ENCODE measurements at places on chromosomes 7 and 10. TPM values are rescaled to one million over a fixed set of nuclear protein-coding genes. Genes with fewer than 3 reads are reported as not detected.

The SP8 gene
- not detected for total RNA-seq

The TSPAN12 gene
- total RNA-seq = 33.4 TPM

The FAM24A gene
- total RNA-seq = not detected

The ACTR3C gene
- total RNA-seq = 1.6 TPM

The NHLRC2 gene
- 15.1 TPM for total RNA-seq

The IFIT1B gene
- total RNA-seq = 2.1 TPM

The NODAL gene
- total RNA-seq = not detected

The NKX6-2 gene
- not detected for total RNA-seq

The COL13A1 gene
- total RNA-seq = 13.0 TPM

The HOXA7 gene
- total RNA-seq = 1.6 TPM

The PRKAG2 gene
- 4.7 TPM for total RNA-seq

The SPDYE1 gene
- total RNA-seq = not detected

The SPDYE5 gene
- total RNA-seq = not detected

The MMP21 gene
- under 0.01 TPM for total RNA-seq

The CH25H gene
- under 0.01 TPM for total RNA-seq

The CPSF4 gene
- total RNA-seq = 29.2 TPM

The TBATA gene
- not detected for total RNA-seq

The SP4 gene
- 8.9 TPM for total RNA-seq

The UTF1 gene
- not detected for total RNA-seq

The ACSM6 gene
- not detected for total RNA-seq

The CTAGE4 gene
- not detected for total RNA-seq

The POU6F2 gene
- total RNA-seq = not detected

The CNPY1 gene
- total RNA-seq = 0.52 TPM

The GBX1 gene
- not detected for total RNA-seq

The PRF1 gene
- total RNA-seq = 2.1 TPM

The MAGI2 gene
- total RNA-seq = 4.2 TPM

The ZNF722 gene
- total RNA-seq = not detected

The PLOD3 gene
- 20.9 TPM for total RNA-seq

The C7orf57 gene
- not detected for total RNA-seq

The ANKIB1 gene
- 31.3 TPM for total RNA-seq

The H2BK1 gene
- not detected for total RNA-seq

The LRRC18 gene
- total RNA-seq = under 0.01 TPM

The FGL2 gene
- total RNA-seq = 32.4 TPM

The ZNF107 gene
- 2.6 TPM for total RNA-seq

The FAM25G gene
- not detected for total RNA-seq

The CALCR gene
- 5.2 TPM for total RNA-seq

The CADPS2 gene
- 12.5 TPM for total RNA-seq

The UBE3C gene
- total RNA-seq = 78.8 TPM

The GJD4 gene
- total RNA-seq = 2.1 TPM

The C10orf120 gene
- not detected for total RNA-seq

The WEE2 gene
- total RNA-seq = not detected

The CCDC7 gene
- total RNA-seq = 71.5 TPM

The A1CF gene
- not detected for total RNA-seq

The VSTM4 gene
- total RNA-seq = 40.7 TPM

The C10orf143 gene
- total RNA-seq = not detected

The BNIP3 gene
- total RNA-seq = 20.9 TPM

The ERV3-1 gene
- total RNA-seq = 14.6 TPM

The PDE1C gene
- 2.1 TPM for total RNA-seq

The CPVL gene
- total RNA-seq = 25.1 TPM

The RNF32 gene
- total RNA-seq = 0.52 TPM
